ENCODE measurements at places on chromosomes 1 and 21.

DNA sequence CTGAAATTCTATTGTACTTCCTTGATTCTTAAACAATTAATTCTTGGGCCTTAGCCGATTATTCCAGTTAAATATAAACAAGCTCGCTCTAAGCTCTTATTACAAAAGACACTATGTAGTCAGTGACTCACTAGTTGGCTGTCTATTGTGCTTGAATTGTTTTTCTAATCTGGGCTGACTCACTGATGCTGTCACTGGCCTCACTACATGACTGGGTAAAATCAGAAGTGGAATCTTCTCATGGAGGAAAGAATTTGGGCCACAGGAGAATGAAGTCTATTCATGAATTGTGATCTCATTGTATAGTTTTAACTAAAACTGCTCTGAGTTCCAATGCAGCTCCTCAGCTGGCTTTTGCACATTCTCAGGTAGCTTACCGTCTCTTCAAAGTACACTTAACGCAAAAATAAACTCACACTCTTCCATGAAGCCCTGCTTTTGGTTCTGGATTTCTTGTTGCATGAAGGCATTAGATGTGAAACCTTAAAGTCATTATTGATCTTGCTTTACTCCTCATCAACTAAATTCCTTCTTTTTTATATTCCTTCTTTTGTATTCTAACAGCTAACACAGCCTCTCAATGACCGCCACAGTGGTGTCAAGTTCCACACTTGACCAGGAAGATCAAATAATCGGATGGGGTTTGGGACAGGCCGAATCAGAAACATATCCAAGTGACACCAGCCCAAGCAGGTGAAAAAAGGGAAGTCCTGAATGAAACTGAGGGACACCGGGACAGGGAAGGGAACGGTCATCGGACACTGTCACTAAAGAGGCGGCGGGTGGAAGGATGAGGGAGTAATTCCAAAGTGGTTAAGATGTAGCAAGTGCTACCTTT, 80.9 kb upstream of the LBR start:
- DNase-seq, result peak; percentile 91

- DNase-seq, result no peak
These were observed 495 bp upstream of the NTRK1 start for GRCh38 chr1:156860113-156860627.

GRCh38 chr21:16742131-16742641, 770.7 kb upstream of the CXADR start:
- no peak for DNase-seq

GRCh38 chr1:235867903-235868469, 1.3 kb upstream of the LYST start:
- no peak for DNase-seq

- no peak for DNase-seq
These were observed 20.9 kb downstream of the PTPRU start for GRCh38 chr1:29256979-29257804.

GRCh38 chr1:30472526-30472925, 250.9 kb downstream of the MATN1 start:
- no peak for DNase-seq

DNA sequence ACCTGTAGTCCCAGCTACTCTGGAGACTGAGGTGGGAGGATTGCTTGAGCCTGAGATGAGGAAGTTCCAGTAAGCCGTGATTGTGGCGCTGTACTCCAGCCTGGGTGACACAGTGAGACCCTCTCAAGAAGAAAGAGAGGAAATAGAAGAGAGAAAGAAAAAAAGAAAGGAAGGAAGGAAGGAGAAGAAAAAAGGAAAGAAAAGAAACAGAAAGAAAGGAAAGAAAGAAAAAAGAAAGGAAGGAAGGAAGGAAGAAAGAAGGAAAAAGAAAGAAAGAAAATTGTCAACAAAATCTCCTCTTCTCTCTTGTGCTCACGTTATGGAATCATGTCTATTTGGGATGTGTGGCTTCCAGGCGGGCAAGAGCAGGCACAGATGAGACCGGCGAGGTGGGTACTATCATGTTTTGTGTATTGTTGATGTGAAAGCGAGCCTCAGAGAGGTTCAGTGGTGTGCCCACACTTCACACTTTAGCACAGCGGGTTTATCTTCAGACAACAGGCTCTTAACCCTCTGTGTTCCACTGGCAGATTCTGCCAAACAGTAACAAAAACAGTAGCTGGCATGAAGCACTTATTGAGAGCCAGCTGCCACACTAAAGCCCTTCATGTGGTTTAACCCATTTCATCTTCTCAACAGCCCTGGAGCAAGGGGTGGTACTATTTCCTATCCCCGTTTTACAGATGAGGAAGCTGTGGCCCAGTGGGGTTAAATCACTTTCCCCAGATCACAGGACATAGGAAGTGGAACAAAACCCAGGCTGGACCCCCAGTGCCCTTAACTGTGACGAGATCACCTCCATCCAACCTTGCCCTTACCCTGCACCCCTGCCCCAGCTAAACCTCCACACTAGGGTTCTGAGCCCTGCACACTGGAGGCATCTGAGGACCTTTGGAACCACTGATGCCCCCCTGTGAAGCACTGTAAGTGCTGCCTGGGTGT, 94.7 kb upstream of the TARDBP start:
- DNase-seq, result no peak

- no peak for DNase-seq
These were observed 218.2 kb upstream of the ADGRL2 start for GRCh38 chr1:81582467-81582986.

DNA sequence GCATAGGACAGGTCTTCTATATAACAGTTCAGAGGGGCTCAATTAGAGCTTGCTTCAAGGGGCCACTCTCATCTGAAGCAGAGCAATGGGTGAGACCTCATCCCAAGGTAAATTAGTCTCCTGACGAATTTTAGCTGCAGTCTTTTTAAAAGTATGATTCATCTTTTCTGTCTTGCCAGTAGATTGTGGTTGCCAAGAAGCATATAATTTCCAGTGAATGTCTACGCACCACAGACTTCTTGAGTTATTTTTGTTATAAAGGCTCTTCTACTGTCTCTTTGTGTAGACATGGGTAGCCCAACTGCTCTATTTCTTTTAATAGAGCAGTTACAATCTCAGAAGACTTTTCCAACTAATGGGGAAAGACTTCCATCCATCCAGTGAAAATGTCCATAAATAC, 108.9 kb upstream of the FMN2 start:
- DNase-seq, result no peak

GRCh38 chr1:96039910-96040309, 681.7 kb upstream of the PTBP2 start:
- DNase-seq, result no peak

DNA sequence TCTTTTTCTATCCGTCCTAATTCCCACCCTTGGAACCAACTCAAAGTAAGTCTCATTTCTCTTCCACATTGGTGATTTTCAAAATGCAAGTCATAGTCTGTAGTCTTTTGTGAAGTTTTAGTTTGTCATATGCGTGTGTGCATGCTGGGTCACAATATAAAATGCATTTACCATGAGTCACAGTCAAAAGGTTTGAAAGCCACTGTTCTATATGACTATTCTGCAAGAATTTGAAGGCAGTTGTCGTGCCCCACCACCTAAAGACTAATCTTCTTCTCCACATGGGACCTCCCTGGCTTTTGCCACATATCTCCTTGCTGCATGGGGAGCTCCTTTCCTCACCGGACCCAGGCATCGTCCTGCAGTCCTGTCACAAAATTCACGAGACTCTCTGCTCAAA, 1.6 kb downstream of the STPG1 start:
- DNase-seq, result no peak

GRCh38 chr1:167862432-167863076, 51.4 kb downstream of the ADCY10 start:
- no peak for DNase-seq

- no peak for DNase-seq
These were observed 206.1 kb downstream of the BACH1 start for GRCh38 chr21:29504751-29505321.

Measured in fibroblast of skin of left quadriceps (primary cell).